Ovary (tissue), 10 donors: ENCODE measurements at places on chromosomes 5 and 9.

GRCh38 chr9:104969116-104969515, 41.2 kb upstream of the ABCA1 start:
- DNase-seq = no peak

DNA sequence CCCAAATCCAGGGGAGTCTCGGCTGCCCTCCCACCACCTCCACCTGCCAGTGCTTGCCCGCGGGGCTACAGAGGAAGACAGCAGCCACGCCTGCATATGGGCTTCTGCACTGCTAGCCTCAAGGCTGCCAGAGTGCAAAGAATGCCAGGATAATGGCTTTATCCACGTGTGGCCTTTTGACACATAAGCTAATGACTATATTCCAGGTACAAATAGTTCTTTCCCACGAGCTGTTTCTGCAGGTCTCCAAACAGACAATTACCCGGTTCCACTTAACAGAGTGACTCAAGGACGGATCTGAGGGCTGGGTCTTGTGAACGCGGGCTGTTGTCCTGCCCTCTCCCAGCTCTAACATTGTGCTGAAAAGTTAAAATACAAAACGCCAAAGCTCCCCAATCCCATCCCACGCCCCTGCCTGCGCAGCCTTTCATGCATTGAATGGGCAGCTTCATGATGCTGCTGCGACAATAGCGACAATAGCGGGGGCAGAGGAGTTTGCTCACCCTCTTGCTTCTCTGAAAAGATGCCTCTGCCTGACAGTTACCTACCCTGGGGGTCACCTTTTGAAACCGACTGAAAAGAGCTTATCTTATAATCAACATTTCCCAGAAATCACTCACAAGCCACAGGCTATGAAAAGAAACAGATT, 39.1 kb upstream of the MSH3 start:
- DNase-seq = no peak

GRCh38 chr5:172642926-172643871, 2.1 kb downstream of the NEURL1B start:
- DNase-seq = no peak

DNA sequence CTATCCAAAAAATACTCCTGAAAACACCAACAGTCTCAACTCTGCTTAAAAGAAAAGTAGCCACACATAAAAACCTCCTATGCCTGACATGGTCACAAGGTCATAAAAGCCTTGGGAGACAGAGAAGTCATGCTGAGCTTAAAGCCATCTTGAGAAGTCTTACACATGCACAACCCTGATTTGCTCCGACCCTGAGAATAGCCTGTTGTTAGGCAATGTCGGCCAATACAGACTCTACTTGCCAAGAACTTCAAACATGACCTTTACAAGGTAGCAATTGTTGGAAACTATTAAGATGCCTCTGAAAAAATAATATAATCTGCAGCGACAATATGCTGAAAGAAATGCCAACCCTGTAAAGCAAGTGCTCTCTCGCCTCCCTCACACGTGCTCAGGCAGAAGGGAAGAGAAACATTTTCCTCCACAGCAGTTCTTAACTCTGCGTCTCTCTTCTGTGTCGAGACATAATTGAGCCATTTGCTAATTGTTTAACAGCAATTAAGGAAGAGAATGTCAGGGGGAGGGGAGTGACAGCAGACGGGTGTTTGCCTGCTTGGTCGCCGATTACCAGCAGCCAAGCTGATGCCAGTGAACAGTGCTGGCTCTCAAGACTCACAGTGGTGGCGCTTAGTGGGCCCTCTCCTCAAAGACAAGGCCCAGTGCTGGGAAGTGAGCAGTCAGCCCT, 393.6 kb downstream of the SPOCK1 start:
- no peak for DNase-seq

GRCh38 chr5:42812620-42813019, 928 bp upstream of the SELENOP start:
- DNase-seq = no peak

DNA sequence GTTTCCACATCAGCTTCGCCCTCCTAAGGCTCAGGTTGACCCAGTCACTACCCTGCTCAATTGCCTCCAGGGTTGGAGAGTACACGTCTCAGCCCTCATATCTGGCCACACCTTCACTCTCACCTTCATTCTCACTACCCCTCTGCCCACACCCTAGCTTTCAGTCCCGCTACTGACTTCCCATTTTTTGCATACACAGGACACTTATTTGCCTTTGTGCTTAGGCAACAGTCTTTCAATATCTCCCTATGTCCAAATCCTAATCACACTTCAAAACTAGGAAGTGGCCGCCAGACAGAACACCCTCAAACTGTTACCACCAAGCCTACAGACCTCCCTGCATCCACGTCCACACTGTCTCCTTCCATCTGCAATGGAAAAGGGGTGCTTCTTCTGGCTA, 10.9 kb downstream of the MCTP1 start:
- no peak for DNase-seq

DNA sequence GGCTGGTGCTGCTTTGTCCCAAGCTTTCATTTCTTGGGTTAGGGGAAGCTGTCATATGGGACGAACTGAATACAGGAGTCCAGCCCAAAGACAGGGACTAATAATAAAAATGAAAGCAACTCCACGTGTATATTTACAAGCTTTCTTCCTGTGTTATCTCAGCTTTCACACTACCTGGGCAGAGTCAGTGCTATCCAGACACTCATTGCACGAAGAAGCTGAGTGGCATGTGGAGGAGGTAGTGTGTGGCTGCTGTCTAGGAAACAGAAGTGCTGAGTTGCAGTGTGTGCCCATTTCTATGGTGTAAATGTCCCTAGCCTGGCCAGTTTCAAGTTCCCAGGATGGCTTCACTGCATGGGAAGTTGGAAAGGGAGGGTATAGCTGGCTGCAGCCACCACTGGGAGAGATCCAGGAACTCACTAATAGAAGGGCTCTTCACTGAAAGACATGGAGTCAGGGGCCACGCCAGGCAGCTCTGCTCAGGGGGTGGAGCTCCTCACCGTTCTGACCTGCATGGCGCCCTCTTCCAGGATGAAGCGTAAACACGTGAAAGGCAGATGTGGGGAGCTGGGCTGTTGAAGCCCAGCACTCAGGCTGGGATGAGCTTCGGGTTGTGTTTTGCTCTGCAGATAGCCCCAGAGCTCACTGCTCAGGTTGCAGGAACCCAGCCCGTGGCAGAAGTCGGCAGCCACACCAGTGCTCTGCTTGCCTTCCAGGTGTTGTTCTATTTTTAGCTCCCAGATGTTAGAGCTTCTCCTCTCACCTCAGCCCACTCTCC, 116.9 kb downstream of the IRX2 start:
- no peak for DNase-seq

- DNase-seq = no peak
These were observed 87.2 kb downstream of the CSNK1G3 start for GRCh38 chr5:123599171-123599570.

DNA sequence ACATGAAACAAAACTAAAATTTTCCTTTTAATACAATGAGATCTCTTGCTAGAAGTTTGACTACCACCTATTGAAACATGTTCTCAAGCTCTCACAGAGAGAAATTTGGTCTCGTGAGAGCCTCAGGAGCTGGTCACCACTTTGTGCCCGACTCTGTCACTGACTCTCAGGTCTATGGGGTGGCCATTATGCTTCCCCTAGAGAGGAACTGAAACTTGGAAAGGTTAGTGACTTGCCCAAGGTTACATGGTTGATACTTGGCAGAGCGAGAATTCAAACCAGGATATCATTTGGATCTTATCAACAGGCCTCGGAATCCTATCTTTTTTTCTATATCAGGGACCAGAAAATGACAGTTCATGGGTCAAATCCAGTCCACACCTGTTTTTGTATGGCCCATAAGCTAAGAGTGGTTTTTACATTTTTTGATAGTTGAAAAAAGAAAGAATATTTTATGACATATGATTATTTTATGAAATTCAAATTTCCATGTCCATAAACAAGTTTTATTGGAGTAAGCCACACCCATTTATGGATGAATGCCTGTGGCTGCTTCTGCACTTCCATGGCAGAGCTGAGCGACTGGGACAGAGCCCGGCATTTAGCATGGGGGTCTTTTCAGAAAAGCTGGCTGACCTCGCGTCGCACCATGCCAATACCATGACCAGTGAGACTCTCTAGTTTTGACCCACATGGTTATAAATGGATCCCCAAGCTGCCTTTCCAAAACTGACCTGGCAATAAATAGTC, 44.8 kb upstream of the EQTN start:
- DNase-seq = no peak

DNA sequence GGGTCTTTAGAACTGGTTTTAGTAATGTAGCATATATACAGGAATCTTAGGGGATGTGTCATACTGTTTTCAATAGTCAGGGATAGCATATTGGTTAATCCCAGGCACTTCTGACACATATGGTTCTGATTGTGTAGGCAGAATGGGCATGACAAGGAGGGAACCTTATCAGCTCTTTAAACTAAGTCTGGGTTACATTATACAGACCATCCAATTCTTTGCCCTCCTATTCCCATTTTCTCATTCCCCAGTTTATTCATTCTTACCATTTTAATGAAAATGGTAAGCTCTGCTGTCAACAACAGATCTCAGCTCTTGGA, 85.1 kb downstream of the NDUFAF2 start:
- no peak for DNase-seq

GRCh38 chr9:95131023-95131943, 186.2 kb downstream of the FANCC start:
- DNase-seq = peak; percentile 81

DNA sequence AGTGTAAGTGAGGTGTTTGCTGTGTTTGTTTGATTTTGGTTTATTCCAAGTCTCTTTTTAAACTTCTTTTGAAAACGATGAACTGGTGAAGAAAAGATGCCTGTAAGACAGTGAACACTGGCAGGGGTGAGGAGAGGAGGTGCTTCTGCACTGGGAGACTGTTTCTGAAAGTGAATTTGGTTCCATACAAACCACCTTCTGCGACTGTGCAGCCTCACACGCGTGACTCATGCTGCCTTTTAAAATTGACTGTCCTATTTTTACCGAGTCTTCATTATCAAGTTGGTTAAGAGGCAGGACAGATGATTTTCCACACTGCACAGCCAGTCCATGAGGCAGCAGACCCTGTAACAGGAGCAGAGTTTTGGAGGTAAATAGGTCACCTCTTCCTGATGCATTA, 340.6 kb downstream of the MTRR start:
- no peak for DNase-seq

GRCh38 chr9:23643656-23644258, 182.3 kb downstream of the ELAVL2 start:
- DNase-seq = no peak

DNA sequence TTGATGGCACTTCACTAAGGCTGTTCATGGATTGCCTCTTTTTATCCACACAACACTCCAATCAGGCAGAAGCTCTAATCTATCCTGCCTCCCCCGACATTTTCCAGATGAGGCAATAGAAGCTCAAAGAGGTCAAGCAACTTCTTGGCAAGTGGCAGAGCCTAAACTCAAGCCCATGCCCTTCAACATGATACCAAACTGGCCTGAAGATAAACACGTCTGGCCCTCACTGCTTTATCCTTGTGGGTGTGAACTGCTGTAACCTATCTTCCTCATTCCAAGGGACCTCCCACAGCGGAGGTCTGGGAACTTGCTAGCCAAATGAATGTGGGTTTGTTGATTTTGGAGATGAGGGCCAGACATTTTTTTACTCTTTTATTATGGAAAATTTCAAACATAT, 9.5 kb downstream of the SLC35A4 start:
- DNase-seq = no peak

DNA sequence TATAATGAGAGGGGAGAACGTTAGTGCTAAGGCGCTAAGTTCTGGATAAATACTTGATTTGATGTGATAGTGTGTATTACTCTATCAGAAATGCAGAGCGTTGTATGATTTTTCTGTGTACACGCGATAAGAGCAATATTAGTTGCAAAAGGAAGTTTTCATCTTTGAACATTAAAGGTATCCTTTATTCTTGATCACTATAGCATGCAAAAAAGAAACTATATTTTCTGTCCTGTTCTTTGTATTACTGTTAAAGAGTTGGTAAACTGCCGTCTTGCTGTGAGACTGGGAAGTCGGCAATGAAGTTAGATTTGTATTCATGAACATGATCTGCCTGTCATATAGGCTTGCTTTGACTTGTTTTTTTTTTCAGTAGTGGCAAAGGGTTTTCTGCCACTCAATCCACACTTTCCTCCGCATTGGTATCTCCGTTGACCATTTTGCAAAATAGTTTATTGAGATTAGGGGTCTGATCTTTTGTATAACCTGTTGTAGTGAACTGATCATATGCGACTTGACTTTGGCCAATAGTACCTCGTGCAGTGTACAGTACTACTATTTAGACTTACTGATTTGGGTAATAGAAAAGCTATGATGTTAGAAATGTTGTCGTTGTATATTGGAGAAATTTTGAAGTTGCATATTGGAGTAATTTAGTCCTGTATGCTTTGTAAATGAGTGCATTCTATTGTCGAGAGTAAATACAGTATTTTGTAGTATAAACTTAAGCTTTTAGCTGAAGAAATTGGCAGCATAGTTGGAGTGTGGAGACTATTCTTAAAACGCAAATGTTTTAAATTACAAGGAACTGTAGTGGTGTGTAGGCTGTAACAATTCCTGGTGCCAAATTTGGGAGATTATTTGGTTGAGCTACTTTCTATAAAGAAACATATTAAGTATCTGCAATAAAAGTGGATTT, 1.7 kb downstream of the DENND4C start:
- DNase-seq = no peak

DNA sequence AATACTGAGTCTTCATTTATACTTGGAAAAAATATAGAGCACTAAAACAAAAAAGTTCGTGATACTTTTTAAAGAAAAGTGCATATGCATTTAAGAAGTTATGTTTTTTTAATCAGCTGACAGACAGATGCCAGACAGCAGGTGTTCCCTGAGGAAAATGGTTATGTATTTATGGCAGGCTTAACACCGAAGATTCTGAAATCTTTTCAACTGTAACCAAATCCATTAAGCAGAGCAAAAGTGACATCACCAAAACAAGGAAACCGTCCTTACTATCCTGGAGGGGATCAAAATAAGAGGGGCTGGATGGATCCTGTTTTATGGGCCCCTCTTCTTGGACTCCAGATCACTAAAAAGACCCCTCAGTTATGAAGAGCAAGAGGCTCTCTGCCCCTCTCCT, 404.9 kb upstream of the ADAMTS16 start:
- DNase-seq = no peak

DNA sequence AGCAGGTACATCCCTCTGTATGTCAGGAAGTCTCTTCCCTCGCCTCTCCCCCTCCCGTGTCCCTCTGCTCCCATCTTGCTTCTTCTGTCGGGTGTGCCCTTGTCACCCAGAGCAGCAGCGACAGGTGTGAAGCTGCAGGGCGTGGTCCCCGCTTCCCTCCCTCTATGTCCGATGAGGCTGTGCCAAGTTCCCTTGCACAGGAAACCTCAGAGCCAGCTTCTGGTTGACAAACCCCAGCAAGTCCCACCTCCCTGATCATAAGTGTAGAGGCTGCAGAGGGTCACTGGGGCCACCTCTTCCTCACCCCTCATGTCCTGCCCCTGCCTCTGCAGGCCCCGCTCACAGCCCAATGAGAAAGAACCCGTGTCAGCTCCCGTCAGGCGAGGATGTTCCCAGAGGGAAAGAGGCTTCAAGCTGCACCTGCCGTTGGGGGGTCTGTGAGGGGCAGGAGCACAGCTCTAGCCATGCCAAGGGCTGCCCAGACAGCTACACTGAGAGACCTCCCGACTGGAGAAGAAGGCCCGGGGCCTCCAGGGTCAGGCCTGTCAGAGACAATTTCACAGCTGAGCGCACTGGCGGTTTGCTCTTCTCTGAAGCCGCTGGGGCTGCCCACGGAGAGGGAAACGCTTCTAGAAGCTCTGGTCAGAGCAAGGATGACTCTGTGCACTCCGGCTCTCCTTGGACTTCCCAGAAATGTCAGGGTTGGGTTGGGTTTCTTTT, 73.3 kb downstream of the AK8 start:
- DNase-seq = no peak
